ENCODE measurements at places on chromosomes 4 and X. TPM values are rescaled to one million over a fixed set of nuclear protein-coding genes. Genes with fewer than 3 reads are reported as not detected.

PDE6B gene
- total RNA-seq: 11.4 TPM

GRCh38 chr4:186204103-186204559 is 12.8 kb downstream of the CYP4V2 start:
- no peak overlapping the region for H3K27ac ChIP-seq
- H3K27me3 ChIP-seq: no peaks in the 10 kb centered on the region
- peaks cover 16% of the 10 kb centered on the region for H3K4me1 ChIP-seq
- H3K4me3 ChIP-seq: no peak overlapping the region
- peak; percentile 69 for DNase-seq
- peaks cover 9% of the 10 kb centered on the region for H3K36me3 ChIP-seq

DNA sequence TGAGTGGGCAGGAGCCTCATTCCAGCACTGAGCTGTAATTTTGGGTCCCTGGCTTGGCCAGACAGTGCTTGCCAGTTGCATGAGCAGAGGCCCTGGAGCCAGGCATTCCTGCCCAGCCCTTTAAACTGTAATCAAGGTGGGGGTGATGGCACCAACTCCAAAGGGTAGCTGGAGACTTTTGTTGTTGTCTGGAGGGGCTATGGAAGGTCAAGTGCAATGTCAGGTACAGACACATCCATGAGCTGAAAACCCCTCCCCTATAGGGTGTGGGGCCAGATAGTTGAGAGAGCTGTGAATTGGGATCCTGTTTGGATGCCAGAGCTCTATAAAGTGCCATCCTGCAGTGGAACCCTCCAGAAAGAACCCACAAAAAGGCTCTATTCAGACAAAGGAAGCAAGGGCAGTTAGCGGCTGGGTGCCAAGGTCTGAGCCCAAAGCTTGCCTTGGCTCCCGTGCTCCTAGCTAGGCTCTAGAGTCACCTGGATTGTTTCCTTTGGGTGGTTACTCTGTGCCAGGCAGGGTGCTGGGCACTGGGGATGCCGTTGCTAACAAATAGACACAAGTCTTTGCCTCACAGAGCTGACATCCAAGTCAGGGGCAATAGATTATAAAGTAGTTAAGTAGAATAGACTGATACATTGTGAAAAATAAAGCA is 163.0 kb downstream of the EFNB1 start:
- no peaks in the 10 kb centered on the region for H3K36me3 ChIP-seq
- H3K4me3 ChIP-seq: no peak overlapping the region
- no peak for DNase-seq
- H3K27ac ChIP-seq: no peak overlapping the region
- H3K4me1 ChIP-seq: no peaks in the 10 kb centered on the region

- H3K4me1 ChIP-seq: no peaks in the 10 kb centered on the region
- H3K27me3 ChIP-seq: peaks cover 20% of the 10 kb centered on the region
- no peak for DNase-seq
- H3K27ac ChIP-seq: no peak overlapping the region
- no peak overlapping the region for H3K4me3 ChIP-seq
These were observed 28.9 kb downstream of the PDLIM3 start for GRCh38 chr4:185506422-185506821.

DNA sequence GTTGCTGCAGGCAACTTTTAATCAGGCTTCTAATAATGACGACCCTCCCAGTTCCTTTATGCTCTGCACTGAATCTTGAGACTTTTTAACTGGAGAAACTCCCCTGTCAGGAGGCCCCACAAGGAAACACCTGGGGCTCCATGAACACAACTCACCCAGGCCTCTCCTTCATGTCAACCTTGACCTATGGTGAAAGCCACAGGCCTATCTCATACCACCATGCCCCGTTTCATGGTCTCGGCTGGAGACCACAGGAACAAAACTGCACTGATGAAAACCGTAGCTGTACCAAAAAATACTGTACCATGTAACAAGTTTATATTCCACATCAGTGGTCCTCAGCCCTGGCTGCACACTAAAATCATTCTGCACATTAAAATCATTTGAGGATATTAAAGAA is 57.0 kb downstream of the ZNF827 start:
- no peak for DNase-seq
- H3K27me3 ChIP-seq: no peaks in the 10 kb centered on the region
- H3K4me1 ChIP-seq: no peaks in the 10 kb centered on the region
- H3K4me3 ChIP-seq: no peak overlapping the region
- H3K36me3 ChIP-seq: peaks cover 19% of the 10 kb centered on the region

DNA sequence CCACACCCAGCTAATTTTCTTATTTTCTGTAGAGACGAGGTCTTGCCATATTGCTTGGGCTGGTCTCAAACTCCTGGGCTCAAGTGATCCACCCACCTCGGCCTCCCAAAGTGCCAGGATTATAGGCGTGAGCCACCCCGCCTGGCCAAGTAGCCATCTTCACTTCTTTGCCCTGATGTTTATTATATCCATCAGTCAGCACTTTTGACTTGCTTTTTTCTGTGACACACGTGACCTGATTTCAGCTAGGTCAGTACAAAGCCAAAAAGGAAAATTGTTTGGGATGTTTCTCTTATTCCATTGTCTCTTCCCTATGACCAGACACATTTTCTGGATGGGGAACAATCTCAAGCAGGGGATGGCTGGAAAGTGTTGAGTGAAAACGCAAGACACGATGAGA is 45.3 kb upstream of the MID1 start:
- H3K4me3 ChIP-seq: no peak overlapping the region
- DNase-seq: no peak
- H3K27me3 ChIP-seq: no peaks in the 10 kb centered on the region
